Activated CD8-positive, alpha-beta T cell treated with anti-CD3 and anti-CD28 coated beads for 36 hours (primary cell): ENCODE measurements at places on chromosomes 2 and 18. TPM values are rescaled to one million over a fixed set of nuclear protein-coding genes. Genes with fewer than 3 reads are reported as not detected.

DNA sequence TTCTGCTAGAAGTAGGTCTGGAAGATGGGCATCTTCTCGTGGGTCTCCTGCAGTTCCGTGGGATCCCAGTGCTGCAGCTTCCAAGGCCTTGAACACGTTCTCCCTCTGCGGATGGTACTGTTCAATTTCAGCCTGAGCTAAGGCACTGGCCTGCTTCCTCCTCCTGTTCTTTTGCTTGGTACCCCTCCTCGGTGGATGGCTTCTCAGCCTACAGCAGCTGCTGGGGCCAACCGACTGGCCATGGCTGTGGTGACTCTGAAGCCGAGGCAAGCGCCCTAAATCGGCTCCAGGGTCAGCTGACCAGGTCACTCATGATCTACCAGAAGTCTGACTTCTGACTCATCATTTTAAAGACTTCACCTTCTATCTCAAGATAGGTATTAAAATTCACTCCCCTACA is 150.2 kb downstream of the NBAS start:
- DNase-seq = no peak
- H3K4me1 ChIP-seq = no peaks in the 10 kb centered on the region
- H3K27me3 ChIP-seq = no peaks in the 10 kb centered on the region
- H3K27ac ChIP-seq = no peak overlapping the region
- H3K36me3 ChIP-seq = peaks cover 37% of the 10 kb centered on the region
- H3K4me3 ChIP-seq = no peak overlapping the region

- no peak overlapping the region for H3K4me3 ChIP-seq
- H3K4me1 ChIP-seq = no peaks in the 10 kb centered on the region
- no peak overlapping the region for H3K27ac ChIP-seq
- H3K36me3 ChIP-seq = no peaks in the 10 kb centered on the region
- no peaks in the 10 kb centered on the region for H3K27me3 ChIP-seq
These were observed 891.5 kb downstream of the SUCLG1 start for GRCh38 chr2:83567551-83567950.

DNA sequence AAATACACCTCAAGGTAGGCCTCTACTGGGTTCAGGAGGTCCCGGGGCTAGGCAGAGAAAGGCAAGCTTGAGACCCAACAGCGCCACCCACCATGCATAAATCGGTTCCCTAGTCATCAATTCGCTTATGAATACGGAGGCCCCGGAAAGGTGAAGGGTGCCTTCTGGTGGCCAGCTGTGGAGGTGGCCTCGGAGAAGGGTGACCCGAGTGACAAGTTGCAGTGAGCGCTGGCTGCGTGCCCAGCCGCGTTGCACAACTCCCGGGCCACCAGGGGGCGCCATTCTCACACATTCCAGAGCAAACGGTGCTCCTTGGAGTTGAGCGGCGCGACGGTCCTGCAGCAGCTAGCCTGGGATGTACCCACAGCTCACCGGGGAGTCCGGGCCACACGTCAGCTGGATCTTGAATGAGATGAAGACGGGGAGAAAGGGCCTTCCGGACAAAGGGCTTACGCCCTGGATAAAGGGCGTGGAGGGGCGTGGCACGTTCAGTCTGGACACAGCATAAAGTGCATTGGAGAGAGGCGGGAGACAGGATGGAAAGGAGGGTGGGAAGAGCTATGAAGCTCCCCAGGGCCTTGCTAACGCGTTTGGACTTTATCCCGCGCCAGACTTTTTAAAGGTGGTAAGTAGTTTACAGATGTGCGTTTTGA is 20.4 kb downstream of the TMSB10 start:
- H3K4me1 ChIP-seq = peaks cover 37% of the 10 kb centered on the region
- peak; percentile 100 for DNase-seq
- H3K36me3 ChIP-seq = peaks cover 5% of the 10 kb centered on the region
- H3K27ac ChIP-seq = peak overlapping the region; percentile 84
- H3K4me3 ChIP-seq = peak overlapping the region; percentile 91

DNA sequence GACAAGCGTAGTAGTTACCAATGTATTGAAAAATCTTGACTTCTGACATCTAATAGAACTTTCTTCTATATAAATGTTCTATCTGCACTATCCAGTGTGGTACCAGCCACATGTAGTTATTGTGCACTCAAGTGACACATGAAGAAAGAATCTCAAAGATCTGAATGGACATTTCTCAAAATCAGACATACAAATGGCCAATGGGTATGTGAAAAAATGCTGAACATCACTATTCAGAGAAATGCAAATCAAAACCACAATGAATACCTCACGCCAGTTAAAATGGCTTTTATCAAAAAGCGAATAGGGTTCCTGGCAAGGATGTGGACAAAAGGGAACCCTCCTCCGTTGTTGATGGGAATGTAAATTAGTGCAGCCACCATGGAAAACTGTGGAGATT is 37.5 kb upstream of the SMCHD1 start:
- no peak overlapping the region for H3K4me3 ChIP-seq
- no peaks in the 10 kb centered on the region for H3K27me3 ChIP-seq
- DNase-seq = no peak
- H3K27ac ChIP-seq = no peak overlapping the region
- peaks cover 39% of the 10 kb centered on the region for H3K36me3 ChIP-seq

DNA sequence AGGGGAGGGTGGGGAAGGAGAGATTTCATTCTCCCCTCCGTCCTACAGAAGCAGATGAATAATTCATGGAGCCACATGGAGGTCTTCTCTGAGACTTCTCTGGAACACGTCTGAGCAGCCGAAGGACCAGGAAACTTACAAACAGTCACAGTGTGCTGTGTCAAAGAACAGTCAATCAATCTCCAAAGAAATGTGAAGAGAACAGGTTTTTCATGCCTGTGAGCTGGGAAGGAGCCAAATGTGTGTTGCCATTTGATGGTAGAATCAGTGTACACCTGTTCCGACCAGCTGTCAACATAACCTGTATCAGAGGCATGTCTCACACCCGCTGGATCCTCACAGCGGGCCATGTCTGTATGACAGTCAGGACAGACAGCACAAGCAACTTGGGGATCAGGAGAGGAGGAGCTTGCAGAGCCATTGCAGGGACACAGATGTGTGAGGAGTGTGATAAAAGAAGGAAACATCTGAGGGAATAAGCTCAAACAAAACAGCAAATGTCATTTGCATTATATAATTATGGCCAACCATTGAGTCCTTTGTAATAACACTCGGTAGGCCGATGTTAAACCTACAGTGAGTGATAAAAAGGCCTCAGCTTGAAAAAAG is 298.5 kb downstream of the EN1 start:
- no peak overlapping the region for H3K27ac ChIP-seq
- H3K4me3 ChIP-seq = no peak overlapping the region
- DNase-seq = no peak
- H3K36me3 ChIP-seq = no peaks in the 10 kb centered on the region
- peaks cover 2% of the 10 kb centered on the region for H3K27me3 ChIP-seq

DNA sequence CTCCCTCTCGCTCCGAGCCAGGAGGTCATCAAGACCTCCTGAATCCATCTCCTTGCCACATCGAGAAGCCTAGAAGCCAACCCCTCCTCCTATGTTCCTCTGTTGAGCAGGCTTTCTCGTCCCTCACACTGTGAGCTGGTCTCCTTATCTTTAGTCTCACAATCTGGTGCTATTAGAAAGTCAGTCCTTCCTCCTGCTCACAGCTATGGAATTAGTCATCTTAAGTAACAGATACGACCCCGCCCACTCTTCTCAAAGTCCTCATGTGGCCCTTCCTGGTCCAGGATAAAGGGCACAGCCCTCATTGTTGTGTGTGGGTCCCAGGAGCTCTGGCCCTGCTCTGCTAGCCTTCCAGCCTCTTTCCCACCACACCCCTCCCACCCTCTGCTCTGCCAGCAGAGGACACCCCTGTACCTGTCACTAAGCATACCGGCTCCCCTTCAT is 41.4 kb upstream of the TRIB2 start:
- no peak for DNase-seq
- H3K36me3 ChIP-seq = no peaks in the 10 kb centered on the region
- no peaks in the 10 kb centered on the region for H3K27me3 ChIP-seq
- no peak overlapping the region for H3K27ac ChIP-seq
- H3K4me3 ChIP-seq = no peak overlapping the region
- H3K4me1 ChIP-seq = no peaks in the 10 kb centered on the region

DNA sequence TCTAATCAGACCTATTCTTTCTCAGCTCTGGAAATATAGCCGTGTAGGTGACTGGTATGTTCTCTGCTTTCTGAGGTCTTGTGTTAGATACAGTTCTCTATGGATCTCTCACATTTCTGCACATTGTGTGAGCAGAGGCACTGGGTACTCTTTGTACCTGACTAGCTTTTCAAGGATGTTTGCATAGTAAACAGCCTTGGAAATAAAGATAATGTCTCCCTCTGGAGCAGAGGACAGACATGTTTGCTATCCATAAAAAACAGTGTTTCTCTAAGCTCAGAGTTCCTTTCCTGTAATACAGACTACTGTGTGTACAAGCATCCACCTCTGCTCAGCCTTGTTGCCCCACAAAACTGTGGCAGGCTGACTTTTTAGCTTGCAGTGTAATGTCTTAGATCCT is 279.2 kb downstream of the CTNNA2 start:
- no peak for DNase-seq
- no peaks in the 10 kb centered on the region for H3K27me3 ChIP-seq
- H3K4me3 ChIP-seq = no peak overlapping the region
- H3K27ac ChIP-seq = no peak overlapping the region

DNA sequence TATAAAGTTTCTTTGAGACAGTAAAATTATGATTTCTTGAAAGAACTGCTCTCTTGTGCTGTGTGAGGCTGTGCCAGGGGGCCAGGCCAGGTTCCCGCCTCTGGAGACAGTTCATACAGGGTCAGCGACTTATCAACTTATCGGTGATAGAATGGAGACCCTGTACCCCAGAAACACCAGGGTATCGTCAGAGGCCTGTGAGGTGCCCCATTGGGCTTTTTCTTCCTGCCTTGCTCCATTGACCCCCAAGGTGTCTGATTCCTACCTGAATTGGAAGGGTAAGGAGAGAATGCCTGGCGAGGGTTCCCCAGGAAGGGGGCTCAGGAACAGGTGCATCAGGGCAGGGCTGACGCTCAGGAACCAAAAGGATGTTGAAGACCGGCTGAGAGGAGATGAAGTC is 4.3 kb downstream of the DLX1 start:
- H3K27me3 ChIP-seq = peaks cover 84% of the 10 kb centered on the region
- H3K4me3 ChIP-seq = no peak overlapping the region
- no peaks in the 10 kb centered on the region for H3K36me3 ChIP-seq
- peaks cover 43% of the 10 kb centered on the region for H3K4me1 ChIP-seq
- H3K27ac ChIP-seq = no peak overlapping the region

DNA sequence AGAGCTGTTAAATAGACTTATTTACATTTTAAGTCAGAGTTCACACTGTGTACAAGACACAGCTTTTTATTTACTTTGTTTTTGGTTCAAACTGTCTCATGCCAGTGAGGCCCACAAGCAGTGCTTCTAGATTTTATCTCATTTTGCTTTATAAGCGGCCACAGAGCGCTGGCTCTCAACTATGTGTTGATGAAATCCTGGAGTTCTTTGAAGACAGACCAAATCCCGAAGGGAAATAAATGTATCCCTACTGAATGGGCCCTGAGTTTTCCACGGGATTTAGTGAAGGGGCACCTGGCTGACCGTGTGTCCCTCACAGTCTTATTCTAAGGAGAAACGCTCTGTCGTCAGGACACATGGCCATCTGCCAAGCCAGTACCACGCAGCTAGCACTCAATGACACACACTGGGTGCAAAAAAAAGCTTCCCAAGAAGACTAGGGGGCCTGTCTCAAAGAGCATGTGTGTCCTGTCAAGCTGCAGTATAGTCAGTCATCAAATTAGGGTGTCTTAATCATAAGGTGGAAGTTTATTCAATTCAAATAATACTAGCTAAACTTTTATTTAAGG is 23.4 kb downstream of the LYPD1 start:
- H3K4me3 ChIP-seq = no peak overlapping the region
- H3K36me3 ChIP-seq = no peaks in the 10 kb centered on the region
- no peak overlapping the region for H3K27ac ChIP-seq
- peaks cover 2% of the 10 kb centered on the region for H3K27me3 ChIP-seq
- no peak for DNase-seq
- H3K4me1 ChIP-seq = no peaks in the 10 kb centered on the region

DNA sequence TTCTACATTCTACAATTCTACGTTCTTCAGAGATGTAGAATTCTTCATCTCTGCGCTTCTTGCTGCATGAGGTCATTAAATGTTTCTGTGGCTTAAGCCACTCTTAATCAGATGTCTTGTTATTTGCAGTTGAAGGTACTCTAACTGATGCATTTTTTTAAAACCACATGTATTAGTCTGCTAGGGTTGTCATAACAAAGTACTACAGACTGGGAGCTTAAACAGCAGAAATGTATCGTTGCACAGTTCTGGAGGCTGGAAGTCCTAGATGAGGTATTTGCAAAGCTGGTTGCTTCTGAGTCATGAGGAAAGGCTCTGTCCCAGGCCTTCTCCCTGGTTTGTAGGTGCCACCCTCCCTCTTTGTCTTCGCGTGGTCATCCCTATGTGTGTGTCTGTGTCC is 176.3 kb upstream of the GLI2 start:
- peaks cover 5% of the 10 kb centered on the region for H3K27me3 ChIP-seq
- no peaks in the 10 kb centered on the region for H3K36me3 ChIP-seq
- no peaks in the 10 kb centered on the region for H3K4me1 ChIP-seq
- DNase-seq = no peak
- H3K4me3 ChIP-seq = no peak overlapping the region

DNA sequence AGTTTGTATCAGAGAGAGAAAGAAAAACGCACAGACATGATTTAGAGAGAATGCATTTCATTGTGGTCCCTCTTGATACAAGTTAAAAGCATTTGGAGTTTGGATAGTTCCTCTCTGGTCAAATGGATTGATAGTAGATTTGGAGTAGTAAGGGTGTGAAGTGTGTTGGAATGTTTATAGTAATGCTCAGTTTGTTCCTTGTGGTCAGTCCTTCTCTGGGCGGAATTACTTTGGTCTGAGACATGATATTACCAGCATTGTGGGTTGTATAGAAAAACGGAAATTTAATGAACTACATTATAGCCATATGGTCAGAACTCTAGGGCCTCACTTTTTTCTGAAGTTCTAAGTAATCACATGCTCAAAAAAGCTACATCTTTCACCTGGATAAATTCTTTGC is 178.9 kb downstream of the AGAP1 start:
- no peaks in the 10 kb centered on the region for H3K36me3 ChIP-seq
- DNase-seq = no peak
- no peak overlapping the region for H3K27ac ChIP-seq
- no peak overlapping the region for H3K4me3 ChIP-seq

Gene XDH
- 0.16 TPM for total RNA-seq

Gene DNER
- total RNA-seq = not detected

Gene NMUR1
- total RNA-seq = not detected

Gene TTC39C
- total RNA-seq = 43.0 TPM

Gene COPS7B
- 53.6 TPM for total RNA-seq

Gene C2orf78
- total RNA-seq = not detected
